ENCODE measurements at places on chromosomes 13 and 19.

DNA sequence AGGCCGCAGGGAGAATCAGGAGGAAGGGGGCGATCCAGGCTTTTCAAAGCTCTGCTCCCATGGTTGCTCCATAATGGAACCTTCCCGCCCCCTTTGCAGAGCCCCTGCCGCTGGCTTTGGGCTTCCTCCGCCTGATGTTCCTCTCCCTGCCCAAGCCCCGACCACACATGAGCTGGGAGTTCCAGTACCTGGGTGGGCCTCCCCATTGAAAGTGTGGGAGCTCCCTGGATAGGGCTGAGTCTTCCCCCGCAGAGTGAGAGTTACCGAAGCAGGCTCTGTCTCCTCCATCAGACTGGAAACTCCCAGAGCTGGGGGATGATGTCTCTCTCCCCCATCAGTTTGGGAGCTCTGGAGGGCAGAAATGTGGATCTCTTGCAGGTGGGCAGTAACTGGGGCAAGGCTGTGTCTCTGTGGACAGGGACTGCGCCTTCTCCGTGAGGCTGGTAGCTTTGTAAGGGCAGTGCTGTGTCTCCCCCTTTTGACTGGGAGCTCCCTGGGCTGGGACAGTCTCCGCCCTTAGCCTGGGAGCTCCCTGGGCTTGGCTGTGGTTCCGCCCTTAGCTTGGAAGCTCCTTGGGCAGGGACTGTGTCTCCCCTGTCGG is 722 bp downstream of the DCAF15 start:
- DNase-seq: no peak

- DNase-seq: no peak
Observed at GRCh38 chr19:13583114-13583513, 76.8 kb upstream of the CACNA1A start.

DNA sequence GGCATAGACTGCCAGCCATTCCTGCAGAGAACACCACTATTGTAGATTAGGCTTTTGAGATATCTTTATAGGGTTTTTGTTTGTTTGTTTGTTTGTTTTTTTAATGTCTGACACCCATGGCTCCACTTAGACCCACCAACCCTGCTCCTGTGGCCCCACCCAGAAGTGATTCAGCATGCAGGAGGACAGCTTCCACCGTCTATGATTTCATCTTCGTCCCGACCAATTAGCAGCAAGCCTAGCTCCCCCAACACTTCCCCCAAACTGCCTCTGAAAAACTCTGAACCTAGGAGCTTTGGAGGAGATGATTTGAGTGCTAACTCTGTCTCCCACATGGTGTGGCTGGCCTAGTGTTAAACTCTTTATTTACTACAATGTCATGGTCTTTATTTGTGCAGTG is 108.3 kb upstream of the RXFP2 start:
- no peak for DNase-seq

DNA sequence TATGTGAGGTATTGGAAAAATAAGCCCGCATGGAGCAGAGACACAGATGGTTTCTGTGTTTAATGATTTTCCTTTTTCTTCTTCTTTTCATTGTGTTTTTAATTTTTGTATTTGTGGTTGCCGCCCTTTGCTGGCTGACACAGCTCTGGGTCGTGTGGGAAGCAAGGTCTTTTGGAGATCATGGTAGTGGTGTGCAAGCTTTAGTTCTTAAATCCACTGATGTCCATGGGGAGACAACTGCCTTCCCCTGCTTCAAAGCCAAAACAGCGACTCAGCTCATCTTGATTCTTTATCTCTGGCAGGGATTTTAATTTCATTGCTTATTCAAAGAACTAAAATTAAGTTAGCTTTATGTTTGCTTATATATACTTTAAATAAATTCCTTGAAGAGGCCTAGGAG is 711.3 kb upstream of the SGCG start:
- DNase-seq: no peak

DNA sequence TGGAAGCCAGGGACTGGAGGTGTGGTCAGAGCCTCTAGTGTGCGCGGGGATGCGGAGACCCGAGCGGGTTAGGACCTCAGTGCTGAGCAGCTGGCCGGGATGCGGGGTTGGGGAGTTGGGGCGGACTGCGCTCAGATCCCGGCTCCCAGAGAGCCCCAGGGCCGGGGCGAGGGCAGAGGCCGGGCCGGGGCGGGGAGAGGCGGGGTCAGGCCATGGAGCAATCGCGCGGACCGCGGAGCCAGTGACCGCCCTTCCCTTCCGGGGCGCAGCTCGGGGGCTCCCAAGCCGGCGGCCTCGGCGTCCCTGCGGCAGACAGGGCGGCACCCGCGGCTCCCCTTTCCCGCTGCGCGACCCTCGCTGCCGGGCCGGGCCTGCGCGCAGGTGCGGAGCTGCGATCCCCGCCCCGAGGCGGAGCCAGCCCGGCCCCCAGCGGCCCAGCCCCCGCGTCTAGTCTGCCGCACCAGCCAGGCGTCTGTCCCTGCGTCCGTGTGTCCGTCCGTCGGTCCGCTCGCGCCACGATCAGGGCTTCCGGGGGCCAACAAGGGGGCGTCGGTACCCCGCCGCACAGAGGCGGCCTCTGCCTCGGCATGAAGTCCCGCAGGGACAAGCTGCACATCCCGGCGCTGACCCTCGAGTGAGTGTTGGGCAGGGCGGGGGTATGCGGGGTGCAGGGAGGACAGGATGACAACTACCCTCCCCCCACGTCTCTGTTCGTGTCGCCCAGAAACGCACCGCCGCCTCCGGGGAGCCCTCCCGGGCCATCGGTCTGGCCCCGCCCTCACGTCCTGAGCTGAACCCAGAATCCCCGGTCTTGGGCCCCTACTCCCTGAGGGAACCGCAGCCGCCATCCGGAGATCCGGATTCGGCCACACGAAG is 12.4 kb downstream of the MAST3 start:
- no peak for DNase-seq

DNA sequence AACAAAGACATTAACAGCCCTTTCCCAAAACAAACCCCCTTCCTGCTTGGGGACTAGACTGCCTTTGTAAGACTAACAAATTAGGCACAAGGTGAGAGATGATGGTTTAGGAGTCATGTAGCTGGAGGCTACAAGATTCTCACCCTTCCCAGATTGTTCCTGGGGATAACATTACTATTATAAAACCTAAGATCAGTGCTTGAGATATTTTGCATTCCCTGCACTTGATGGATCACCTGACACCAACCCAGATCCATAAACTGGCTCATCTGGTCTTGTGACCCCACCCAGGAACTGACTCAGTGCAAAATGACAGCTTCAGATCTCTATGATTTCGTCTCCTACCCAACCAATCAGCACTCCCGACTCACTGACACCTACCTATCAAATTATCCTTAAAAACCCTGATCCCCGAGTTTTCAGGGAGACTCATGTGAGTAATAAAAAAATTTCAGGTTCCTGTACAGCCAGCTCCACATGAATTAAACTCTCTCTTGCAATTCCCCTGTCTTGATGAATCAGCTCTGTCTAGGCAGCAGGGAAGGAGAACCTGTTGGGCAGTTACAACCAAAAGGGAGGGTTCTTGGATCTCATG is 2.4 kb upstream of the ZNF616 start:
- DNase-seq: no peak

GRCh38 chr13:39820606-39821005 is 165.1 kb downstream of the COG6 start:
- DNase-seq: no peak
